Tibial nerve (tissue), 4 donors: ENCODE measurements at places on chromosomes 2 and 18.

GRCh38 chr2:221549143-221549542 lies 23.0 kb downstream of the EPHA4 start:
- DNase-seq = no peak

- DNase-seq = no peak
These were observed at the start of gene NEUROD1 for GRCh38 chr2:181680055-181680936. NEUROD1 (minus strand) TSS chr2:181680517; CDS start chr2:181678860, 1,657 bp downstream.

DNA sequence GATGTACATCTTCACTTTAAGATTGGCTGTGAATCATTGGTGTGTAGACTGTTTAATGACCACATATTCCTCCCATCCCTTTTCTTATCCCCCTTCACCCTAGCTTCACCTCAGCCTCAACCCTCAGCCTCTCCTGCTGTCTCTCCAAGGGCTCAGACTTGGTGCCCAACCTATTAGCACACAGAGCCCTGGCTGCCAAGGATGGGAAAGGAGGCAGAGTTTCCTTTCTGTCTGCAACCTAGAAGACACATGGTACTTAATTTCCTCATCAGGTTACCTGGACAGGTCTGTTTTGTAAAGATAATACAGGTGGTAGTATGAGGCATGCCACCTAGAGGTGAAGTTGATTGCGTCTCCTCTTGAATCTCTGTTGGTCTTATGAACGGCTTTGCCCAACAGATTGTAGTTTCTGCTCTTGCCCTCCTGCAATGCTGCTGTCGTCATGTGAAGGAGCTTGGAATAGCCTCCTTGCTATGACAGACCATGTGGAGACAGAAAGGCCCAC lies 44.5 kb upstream of the RMND5A start:
- no peak for DNase-seq

DNA sequence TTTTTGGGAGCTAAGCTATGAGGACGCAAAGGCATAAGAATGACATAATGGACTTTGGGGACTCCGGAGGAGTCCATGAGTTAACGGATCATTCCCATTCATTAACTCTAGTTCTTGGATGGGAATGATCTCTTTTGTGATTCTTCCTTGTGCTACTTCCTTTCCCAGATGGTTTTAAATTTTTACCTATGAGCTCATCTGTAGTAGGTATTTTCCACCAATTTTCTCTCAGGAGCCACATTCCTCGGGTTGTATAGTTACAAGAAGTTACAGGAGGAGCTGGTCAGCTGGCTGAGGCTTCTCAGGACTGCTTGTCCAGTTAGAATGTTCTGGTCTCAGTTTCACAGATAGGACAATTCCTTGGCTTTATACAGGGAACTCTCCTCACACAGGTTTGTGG lies 42.9 kb upstream of the LPIN2 start:
- no peak for DNase-seq

- no peak for DNase-seq
These were observed 221.5 kb upstream of the SLC35G4 start for GRCh38 chr18:11387880-11388279.

DNA sequence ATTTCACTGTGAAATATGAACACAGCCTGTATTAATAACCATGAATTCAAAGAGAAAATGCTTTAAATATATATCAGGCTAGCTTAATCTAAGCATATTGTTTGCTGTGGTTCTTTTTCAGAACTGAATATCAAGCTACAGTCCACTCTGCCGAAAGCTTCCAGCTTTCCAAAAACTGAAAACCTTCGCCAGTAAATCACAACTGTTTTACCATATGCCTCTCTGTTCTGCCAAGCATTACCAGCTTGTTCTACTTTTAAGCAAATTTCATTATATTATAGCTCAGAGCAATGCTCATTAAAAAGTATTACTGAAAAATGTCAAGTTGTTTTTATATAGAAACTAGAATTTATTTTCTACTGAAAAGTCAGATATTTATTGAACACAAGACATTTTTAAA lies 277.4 kb downstream of the NRXN1 start:
- DNase-seq = no peak

- DNase-seq = no peak
These were observed 1.3 kb downstream of the ATP5F1A start for GRCh38 chr18:46096651-46097300.

GRCh38 chr18:26575865-26576217 lies 27.5 kb upstream of the KCTD1 start:
- no peak for DNase-seq

DNA sequence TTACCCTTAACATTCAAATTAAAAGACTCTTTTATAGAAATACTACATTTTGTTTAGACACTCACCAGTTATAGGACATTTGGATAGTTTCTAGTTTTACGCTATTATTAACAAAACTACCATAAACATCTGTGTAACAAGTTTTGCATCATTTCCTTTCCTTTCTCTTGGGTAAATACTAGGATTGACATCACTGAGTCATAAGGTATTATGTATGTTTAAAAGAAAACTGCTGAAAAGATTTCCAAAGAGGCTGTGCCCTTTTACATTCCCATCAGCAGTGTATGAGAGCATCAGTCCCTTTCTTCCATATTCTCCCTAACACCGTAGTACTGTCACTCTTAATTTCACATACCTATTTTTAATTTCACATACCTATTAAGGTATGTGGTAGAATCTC lies 130.6 kb downstream of the USP34 start:
- DNase-seq = no peak

- DNase-seq = no peak
These were observed 31.0 kb downstream of the ABCA12 start for GRCh38 chr2:215107216-215108056.
